ENCODE measurements at places on chromosomes 1 and 21.

DNA sequence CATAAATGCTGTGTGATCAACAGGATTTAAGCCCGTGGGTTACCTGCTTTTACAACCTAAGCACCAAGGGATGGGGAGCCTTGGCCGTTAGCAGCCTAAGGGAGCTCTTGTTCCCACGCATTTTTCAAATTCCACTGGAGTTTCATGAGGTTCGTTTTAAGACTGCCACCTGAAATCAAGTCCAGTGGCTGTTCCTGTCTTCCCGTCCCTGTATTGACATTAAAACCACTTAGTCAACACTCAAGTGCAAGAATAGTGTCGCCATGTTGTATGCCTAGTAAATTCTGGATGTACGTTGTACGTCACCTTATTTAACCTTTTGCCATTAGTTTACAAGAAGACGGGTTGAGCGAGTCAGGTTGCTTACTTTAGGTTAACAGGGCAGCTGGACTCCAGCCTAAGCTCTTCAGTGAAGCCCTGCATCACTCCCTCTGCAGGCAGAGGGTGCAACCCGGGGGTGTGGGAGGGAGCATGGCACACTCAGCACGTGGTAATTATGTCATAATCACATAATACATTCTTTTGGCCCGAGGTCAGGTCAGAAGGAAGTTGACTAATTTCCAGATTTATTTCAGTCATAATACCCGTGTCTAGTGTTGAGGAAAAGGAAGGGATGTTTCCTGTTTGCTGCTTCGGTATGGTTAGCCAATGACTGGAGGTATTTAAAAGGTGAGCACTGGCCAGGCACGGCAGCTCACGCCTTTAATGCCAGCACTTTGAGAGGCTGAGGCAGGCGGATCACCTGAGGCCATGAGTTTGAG, 42.5 kb downstream of the CNST start:
- peak; percentile 60 for DNase-seq

DNA sequence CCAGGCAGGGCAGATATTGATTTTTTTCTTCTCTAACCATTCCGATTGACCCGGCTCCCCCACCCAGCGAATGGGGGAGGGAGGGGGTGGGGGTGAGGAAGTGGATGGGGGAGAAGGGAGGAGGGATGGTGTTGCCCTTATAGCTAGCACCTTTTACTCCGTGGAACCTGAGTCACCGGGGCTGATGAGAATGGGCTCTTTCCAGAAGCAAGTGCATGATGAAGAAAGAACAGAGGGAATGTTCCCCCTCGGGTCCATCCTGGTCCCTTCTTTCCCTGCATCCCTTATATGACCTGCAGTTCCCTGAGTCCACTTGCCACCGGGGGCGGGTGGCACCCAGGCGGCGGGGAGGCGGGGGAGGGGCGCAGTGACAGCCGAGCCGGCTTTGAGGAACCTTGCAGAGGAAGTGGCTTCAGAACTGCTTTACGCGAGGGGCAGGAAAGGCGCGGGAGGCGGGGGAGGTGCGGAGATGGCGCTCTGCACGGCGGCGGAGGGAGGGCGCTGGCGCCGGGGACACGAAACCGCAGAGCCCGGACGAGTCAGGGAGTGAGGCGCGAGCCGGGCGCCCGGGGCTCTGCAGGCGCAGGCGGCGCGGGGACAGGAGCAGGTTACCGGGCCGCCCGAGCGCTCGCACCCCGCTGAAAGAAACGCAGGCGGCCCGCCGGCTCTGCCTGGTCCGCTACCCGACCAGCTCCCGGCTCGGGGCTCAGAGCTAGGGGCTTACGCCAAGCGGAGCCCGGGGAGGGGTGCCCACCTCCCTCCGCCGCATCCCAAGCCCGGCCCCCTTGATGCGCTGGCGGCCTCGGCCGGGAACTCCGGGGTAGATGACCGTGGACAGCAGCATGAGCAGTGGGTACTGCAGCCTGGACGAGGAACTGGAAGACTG, 49.7 kb downstream of the RASSF5 start:
- peak; percentile 91 for DNase-seq

GRCh38 chr1:84171481-84171880, 27.4 kb downstream of the PRKACB start:
- DNase-seq, result no peak

DNA sequence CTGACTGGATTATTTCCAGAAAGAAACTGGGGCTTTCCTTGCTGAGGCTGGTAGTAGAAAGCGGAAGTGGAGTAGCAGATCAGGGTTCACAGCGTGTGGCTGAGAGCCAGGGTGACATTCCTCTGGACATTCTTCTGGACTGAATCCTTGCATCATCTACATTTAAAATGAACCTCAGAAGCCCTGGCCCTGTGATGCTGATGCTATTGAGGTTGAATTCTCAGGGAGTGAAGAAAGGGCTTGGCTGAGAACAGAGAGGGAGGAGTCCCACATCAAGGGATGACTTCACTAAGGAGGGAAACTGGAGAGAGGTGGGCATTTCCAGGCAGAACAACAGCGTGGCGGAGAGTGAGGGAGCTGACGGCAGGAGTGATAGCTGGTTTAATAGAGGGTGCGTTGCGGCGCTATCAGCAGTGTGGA, 102.3 kb upstream of the LMO4 start:
- DNase-seq, result no peak

- no peak for DNase-seq
These were observed 169.5 kb upstream of the DPYD start for GRCh38 chr1:98090351-98090750.

- DNase-seq, result no peak
These were observed 5.5 kb downstream of the ETNK2 start for GRCh38 chr1:204146309-204146708.

- no peak for DNase-seq
These were observed 27.7 kb downstream of the UCHL5 start for GRCh38 chr1:193031431-193031830.

- DNase-seq, result no peak
These were observed 19.2 kb downstream of the MAST2 start for GRCh38 chr1:45822644-45823043.

GRCh38 chr1:31532173-31532572, 44.1 kb upstream of the TINAGL1 start:
- DNase-seq, result no peak

DNA sequence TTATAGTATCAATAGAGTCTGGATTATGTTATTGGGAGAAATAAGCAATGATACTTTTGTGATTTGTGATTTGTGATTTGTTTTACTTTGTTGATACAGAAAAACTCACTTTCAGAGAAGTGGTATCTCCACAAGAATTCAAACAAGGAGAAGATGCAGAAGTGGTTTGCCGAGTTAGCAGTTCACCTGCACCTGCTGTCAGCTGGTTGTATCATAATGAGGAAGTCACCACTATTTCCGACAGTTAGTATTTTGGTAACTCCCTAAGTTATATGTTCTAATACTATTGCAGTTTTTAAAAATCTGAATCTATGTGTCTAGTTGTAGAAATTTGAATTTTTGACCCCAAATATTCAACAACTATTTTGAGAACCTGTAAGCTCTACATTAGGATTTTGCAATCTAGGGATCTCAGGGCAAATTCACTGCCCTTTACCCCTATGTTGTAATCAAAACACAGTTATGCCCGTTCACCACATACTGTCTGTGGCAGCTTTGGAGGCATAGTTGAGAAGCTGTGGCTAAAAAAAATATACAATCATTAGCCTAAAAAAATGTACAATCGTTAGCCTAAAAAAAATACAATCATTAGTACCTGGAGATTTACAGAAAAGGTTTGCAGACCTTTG, 288.1 kb downstream of the NCAM2 start:
- DNase-seq, result no peak

DNA sequence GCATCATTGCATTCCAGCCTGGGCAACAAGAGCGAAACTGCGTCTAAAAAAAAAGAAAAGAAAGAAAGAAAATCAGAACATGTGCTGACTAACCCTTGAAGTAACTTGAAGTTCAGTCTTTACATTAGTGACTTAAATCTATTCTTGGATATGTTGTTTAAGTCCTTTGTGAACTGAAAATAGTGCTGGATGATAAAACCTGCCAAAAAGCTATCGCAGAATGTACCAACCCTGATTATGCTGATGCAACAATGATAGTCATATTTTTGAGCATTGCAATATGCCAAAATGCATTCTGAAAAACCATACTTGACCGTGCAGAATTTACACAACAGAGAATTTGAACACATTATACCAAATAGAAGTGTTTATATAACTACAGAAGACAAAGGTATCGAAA, 30.7 kb downstream of the SHISAL2A start:
- no peak for DNase-seq

DNA sequence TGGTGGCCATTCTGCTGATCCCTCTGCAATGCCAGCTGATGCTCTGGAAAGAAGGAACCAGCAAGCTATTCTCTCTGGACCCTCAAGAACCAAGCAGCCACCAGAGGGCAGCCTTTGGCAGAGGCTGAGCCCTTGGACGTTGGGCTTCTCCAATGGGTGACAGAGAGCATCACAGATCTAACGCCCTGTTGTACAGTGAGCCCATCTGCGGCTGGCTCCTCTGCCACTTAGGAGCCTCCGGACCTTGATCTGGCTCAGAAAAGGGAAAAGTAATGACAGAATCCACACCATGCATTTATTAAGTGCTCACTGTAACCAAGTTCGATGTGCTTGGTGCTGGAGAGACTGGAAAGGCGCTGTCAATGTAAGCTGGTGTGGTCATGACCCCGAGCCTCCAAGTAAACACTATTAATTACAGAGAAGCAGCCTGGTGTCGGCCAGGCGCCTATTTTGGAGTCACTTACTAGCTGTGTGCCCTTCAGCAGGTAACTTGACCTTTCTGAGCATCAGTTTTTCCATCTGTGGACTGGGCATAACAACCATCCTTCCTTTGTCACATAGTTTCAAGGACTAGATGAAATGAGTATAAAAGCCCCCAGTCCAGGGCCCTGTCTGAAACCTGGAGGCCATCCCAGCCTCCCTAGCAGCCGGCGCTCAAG, 34.9 kb downstream of the ECE1 start:
- DNase-seq, result peak; percentile 80

- no peak for DNase-seq
These were observed 10.8 kb downstream of the COQ8A start for GRCh38 chr1:226950871-226951270.

GRCh38 chr1:147748676-147749350, 11.6 kb downstream of the GJA5 start:
- no peak for DNase-seq

- peak; percentile 33 for DNase-seq
These were observed 14.9 kb downstream of the SLC1A7 start for GRCh38 chr1:53127546-53127945.

DNA sequence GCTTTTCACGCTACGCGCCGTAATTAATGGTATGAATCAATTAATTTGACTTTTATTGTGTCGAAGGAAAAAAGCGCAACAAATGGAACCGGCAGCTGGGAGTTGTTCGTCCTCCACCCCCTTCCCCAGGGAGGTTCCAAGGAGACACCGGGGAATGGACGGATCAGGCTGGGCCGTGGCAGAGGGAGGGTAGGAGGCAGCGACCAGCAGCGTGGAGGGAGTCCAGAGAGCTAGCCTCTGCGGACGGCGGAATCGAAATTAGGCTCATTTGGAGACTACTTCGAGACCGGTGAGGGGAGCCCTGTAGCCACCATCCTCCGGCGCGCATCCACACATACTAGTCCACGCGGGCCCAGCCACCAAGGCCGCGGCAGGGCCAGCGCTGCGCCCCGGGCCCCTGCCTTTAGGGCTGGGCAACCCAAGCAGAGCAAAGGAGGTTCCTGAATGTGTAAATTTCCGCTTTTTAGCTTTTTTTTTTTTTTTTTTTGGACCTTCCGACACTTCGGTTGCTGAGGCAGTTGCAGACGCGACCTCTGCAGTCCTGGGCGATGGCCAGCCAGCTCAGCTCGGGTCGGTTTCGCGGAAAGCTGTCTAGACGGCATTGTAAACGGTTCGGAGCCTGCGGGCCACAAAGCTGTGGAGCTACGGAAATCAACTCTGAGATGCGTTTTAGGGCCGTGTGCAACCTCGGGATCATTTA, 2.2 kb upstream of the FOXD3 start:
- DNase-seq, result no peak

DNA sequence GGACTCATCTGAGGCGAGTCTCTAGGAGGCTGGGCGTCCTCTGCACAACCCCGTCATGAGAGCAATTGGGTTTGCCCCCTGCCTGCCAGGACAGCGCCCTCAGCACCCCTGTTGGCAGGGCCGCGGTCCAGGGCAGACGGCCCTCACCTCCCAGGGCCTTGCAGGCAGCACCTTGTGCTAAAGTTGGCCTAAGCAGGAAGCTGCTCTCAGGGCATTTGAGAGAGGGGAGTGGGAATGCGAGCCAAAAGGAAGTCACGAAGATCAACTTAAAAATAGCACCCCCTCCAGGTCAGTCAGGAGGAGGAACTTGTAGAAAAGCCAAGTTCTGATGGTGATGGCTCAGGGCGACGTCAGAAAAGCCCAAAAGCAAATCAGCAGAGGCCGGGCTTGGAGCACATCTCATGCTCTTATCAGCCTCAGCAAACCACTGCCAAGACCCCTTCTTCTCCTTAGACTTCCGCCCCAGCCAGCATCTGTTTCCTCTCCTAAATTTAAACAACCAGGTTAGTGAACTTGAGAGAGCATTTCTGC, 12.6 kb upstream of the ADORA3 start:
- peak; percentile 69 for DNase-seq

DNA sequence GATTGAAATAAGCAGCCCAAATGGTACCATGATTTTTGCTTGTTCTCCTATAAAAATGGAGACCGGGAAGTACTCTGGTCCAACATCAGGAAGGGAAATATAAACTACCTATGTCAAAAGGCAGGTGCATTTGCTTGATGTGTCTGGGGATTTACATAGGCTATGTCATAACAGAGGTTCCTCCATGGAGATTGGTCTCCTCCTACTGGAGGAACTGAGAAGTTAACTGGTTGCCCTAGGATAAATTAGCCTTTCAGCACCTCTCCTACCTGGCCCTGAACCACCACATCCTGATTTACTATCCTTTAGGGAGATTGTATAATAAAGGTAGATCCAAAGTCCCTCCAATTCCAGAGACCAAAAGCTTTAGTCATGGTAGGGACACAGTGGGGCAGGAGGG, 1109.3 kb upstream of the B3GALT2 start:
- DNase-seq, result peak; percentile 18

- no peak for DNase-seq
These were observed 8.6 kb downstream of the ACOT7 start for GRCh38 chr1:6384962-6385361.

GRCh38 chr1:72283307-72284083, 1.2 kb upstream of the NEGR1 start:
- DNase-seq, result peak; percentile 42

DNA sequence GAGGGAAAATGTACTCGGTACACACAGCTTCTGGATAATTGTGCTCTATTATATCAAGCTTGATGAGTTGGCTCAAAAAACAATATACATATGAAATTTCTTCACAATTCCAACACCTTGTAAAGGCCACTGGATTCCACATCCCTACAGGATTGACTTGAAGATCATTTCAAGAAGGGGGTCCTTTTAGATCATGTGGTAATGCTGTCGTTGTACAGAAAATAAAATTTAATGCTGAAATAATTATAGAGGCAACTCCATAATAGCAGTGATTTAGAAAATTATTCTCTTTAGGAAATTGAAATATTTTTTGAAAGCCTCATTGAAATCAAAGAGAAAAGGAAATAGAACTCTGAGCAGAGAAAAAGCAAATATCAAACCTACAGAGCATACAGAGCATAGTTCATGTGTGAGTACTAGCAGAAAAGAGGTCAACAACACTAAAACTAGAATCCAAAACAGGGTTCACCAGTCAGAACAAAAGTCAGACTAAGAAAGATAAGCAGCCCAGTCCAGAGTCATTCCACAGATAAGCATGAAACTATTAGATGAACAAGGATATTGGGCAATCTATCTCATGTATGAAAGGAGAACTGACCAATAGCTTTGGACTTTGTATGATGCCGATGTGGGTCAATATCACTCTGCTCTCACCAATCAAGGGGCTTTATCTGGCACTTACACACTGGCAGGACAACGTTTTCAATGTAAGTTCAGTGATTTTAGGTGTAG, 79.5 kb upstream of the PALMD start:
- no peak for DNase-seq

GRCh38 chr1:30700528-30701257, 22.7 kb downstream of the MATN1 start:
- no peak for DNase-seq
